IMR-90 (cell line): ENCODE measurements at places on chromosomes 6 and 20. TPM values are rescaled to one million over a fixed set of nuclear protein-coding genes. Genes with fewer than 3 reads are reported as not detected.
A peak's percentile ranks its signal among the peaks of the same experiment; 100 is the strongest.

- H3K36me3 ChIP-seq, result no peaks in the 10 kb centered on the region
- no peaks in the 10 kb centered on the region for H3K4me1 ChIP-seq
- no peaks in the 10 kb centered on the region for H3K27me3 ChIP-seq
- H3K27ac ChIP-seq, result no peak overlapping the region
Measured at GRCh38 chr6:11785415-11785773, 6.8 kb upstream of the ADTRP start.

DNA sequence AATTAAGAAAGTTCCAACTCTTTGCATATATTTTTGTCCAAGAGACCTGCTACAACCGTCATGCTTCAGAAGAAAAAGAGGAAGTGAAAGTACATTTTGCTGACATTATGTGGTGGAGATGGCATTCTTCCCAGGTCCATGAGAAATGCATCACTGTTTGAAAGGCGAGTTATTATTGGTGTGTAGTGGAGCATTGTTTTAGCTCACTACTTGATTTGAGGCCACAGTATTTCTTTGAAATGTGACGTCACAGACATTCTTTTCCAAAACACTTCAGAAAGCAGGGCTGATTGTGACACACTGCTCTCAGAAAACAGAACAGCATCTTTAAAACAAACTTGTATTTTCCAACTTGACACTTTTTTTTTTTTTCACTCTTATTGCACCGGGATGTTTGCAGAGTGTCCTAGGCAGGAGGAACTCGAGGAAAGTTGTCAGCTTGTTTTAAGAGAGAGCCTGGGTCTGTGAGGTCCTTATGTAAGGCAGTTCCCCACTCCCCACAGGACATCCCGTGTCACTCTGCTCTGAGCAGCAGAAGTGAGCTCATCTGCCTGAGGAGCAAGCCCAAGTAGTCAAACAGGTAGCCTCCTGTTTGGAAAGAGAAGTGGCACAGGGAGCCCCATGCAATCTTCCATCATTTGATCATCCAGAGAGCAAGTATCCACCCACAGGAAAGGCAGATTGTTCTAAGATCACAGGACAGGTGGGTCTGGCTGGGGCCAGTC is 1.1 kb downstream of the SPTLC3 start:
- peak overlapping the region; percentile 54 for H3K4me3 ChIP-seq
- peaks cover 2% of the 10 kb centered on the region for H3K36me3 ChIP-seq
- H3K4me1 ChIP-seq, result peaks cover 10% of the 10 kb centered on the region
- H3K27me3 ChIP-seq, result no peaks in the 10 kb centered on the region; the same call in 1 of the 2 replicates
- H3K27ac ChIP-seq, result peak overlapping the region; percentile 66; the same call in 1 of the 2 replicates

GRCh38 chr6:146861029-146861563 is 262.3 kb downstream of the ADGB start:
- peaks cover 3% of the 10 kb centered on the region; the same call in 1 of the 2 replicates for H3K4me1 ChIP-seq
- no peak overlapping the region for H3K27ac ChIP-seq
- no peaks in the 10 kb centered on the region for H3K27me3 ChIP-seq
- DNase-seq, result no peak

Gene TGM3
- not detected in 2 replicates for total RNA-seq

DNA sequence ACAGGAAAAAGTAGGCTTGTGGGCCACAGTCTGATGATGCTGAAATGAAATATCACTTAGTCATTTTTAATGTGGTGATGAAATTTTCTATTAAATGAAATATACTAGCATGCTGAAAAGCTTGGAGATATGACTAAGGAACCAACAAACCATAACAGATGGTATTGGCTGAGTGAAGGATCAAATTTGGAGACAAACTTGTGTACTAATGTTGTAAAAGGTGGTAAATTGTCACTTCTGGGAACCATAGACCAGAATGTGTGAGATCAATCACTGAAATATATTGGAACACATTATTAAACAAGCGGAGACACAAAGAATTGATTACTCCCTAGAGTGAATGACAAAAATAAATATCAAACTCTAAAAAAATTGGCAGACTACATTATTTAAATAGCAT is 232.4 kb downstream of the DOK5 start:
- no peak for DNase-seq
- no peaks in the 10 kb centered on the region for H3K27me3 ChIP-seq
- H3K27ac ChIP-seq, result no peak overlapping the region
- H3K4me3 ChIP-seq, result no peak overlapping the region
- no peaks in the 10 kb centered on the region for H3K36me3 ChIP-seq

DNA sequence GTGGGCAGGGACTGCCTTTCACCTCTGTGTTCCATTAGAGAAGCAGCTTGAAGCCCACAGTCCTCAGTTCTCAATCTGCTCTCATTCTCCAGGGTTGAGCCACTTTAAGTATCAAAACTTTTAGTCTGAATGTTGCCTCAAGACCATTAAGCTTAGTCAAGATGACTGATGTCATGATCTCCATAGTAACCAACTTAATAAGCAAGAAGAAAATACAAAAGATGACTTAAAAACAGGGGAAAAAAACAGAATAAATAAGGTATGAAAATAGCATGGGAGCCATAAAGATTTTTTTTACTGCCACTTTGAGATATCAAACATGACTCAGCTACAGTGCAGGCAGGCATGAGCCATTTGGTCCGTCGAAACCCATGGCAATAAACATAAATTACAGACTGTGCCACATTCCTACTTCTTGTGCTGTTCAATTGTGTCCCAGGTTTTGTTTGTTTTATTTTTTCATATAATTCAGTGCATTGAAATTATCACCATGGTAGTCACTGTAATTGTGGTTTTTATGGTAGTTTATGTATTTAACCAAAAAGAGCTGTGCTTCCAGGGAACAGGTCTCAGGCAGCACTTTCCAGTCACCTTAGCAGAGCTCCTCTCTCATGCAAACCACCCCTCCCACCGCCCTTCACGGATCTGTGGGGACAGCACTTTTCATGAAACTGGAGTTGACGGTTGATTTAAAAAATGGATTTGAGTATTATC is 156.5 kb upstream of the INSM1 start:
- H3K4me1 ChIP-seq, result no peaks in the 10 kb centered on the region
- DNase-seq, result no peak
- H3K27ac ChIP-seq, result no peak overlapping the region
- no peaks in the 10 kb centered on the region for H3K36me3 ChIP-seq
